ENCODE measurements at places on chromosomes 2 and 18. TPM values are rescaled to one million over a fixed set of nuclear protein-coding genes. Genes with fewer than 3 reads are reported as not detected.

PLEK gene
- not detected for total RNA-seq

- no peak overlapping the region for H3K4me3 ChIP-seq
- no peak overlapping the region for H3K27ac ChIP-seq
- no peak for DNase-seq
- H3K36me3 ChIP-seq, result no peaks in the 10 kb centered on the region
Measured at GRCh38 chr2:37394263-37394662, 49.8 kb downstream of the QPCT start.

DNA sequence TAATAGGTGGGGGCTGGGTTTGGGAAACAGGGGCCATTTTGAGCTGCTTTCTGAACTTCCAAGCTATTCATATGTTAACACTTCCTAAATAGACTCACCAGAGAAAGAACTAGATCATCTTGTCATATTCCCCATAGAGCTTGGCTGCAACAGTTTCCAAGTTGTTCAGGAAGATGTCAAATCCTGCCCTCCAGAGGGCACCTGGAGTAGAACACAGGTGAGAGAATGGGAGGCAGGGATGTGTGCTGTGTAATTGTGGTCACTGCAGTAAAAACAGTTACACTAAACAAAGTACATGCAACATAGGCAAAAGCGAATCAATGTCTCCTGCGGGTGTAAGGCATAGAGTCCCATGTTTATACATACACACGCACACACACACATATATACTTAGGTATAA lies 34.5 kb upstream of the LRRC30 start:
- H3K36me3 ChIP-seq, result no peaks in the 10 kb centered on the region
- DNase-seq, result no peak
- H3K27me3 ChIP-seq, result peaks cover 5% of the 10 kb centered on the region
- H3K27ac ChIP-seq, result no peak overlapping the region
- H3K4me1 ChIP-seq, result peaks cover 14% of the 10 kb centered on the region

DNA sequence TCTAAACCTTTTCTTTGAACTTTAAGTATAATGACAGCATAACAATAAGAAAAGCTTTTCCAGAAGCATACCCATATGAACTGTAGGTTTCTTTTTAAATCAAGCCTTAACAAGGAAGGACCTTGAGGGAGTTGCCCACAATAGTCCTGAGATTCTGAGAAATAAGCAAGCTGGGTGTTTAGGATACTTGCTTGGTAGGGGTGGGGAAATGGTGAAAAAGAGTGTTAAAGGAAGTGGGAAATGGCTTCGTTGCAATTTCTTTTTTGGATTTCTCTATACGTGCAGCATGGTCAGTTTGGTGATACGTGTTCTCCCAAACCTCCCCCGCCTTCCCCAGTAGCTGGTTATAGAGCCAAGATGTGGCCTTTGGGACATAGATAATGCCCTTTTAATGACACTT lies 17.2 kb downstream of the INSIG2 start:
- no peak overlapping the region for H3K4me3 ChIP-seq
- no peak overlapping the region for H3K27ac ChIP-seq
- H3K36me3 ChIP-seq, result peaks cover 21% of the 10 kb centered on the region
- no peak for DNase-seq

GRCh38 chr18:23143815-23144261 lies 8.6 kb downstream of the CABLES1 start:
- peak overlapping the region; percentile 28 for H3K4me3 ChIP-seq
- H3K27ac ChIP-seq, result peak overlapping the region; percentile 98
- peaks cover 4% of the 10 kb centered on the region for H3K36me3 ChIP-seq
- H3K4me1 ChIP-seq, result peaks cover 64% of the 10 kb centered on the region
- no peaks in the 10 kb centered on the region for H3K27me3 ChIP-seq

All from chondrocyte (in vitro differentiated cells).